Muscle of arm (tissue), 14 donors: ENCODE measurements at places on chromosomes 1 and 21. TPM values are rescaled to one million over a fixed set of nuclear protein-coding genes. Genes with fewer than 3 reads are reported as not detected.

DNA sequence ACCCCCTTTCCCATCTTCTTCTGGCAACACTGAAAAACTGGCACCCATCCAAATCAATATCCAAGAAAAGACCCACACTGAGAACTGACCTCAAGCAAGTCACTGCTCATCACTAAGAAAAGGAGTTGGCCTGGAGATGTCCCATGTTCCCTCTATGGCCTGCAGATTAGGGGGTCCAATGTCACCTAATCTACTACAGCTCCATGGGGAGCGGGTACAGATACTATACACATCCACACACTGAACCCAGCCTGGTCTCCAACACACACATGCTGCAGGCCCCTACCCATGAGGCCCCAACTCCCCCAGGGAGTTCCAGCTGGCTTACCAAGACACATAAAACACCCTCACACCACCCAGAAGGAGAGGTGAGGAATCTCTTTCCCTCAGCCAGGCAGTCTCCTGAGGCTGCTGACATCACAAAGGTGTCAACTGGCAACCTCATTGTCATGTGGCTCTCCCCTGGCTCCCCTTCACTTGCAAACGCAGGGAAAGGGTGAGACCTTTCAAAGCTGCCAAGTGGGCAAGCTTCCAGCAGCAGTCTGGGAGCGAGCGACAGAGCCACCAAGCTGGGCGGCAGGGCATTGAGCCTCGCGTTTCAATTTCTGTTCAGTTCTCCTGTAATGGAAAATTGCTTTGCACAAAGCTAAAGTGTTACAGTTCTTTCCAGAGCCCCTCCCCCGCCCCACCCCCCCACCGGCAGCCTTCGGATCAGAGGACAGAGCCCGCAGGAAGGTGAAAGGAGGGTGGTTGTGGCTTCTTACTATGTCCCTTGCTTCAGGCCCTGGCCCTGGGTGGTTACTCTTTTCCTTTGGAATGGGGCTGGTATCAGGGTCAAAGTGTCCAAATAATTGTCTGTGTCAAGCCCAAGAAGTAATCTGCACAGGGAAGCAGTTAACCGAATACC, at the start of gene LRRC52:
TSS of gene LRRC52 (plus strand) at position 469 of the 907 bp plus-strand sequence. CDS start at position 766, 297 bp downstream.
- peak; percentile 51 for DNase-seq

DNA sequence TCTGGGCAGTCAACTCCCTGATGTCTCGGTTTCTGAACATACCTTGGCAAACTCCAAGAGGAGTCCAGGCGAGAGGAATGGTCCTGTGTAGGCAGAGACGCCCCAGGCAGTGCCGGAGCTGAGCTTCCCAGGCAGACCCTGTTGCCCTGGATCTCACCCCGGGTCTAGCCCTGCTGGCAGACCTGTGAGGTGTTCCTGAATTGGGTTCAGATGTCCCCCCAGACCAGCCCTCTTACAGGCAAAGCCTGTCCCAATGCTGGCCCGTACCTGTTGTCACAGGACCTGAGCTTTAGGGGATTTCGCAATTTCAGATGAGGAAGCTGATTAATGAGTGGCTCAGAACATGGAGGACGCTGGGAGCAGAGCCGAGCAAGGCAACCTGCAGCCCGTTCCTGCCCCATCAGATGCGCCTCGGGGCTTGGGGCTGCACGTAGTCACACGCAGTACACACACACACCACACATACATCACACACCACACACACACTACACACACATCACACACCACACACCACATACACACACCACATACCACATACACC, 38.5 kb upstream of the PDE9A start:
- DNase-seq = no peak

DNA sequence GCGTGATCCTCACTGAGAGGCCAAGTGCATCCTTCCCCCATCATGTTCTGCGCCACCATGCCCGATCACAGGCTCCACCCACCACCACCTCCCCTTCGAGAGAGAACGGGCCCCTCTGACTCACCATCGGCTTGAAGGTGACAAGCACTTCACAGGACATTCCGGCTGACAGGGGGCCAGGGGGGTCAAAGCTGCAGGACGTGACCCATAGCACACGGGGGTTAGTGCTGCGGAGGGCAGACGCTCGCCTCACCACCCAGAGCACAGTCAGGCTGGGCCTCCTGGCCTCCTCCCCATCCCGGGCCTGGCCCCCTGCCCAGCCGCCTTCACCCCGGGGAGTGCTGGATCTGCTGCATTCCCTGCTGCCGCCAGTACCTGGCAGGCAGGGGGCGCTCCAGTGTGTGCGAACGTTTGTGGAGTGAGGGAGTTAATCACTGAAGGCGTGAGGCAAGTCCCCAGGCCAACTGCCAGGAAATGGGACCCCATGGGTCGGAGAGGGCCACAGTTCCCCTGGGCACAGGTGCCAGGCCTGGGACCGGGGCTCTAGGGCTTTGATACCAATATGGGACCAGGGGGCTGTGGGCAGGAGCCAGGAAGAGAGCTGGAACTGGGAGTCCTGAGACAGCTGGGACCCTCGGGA, 40.9 kb upstream of the TMEM52 start:
- DNase-seq = peak; percentile 57

DNA sequence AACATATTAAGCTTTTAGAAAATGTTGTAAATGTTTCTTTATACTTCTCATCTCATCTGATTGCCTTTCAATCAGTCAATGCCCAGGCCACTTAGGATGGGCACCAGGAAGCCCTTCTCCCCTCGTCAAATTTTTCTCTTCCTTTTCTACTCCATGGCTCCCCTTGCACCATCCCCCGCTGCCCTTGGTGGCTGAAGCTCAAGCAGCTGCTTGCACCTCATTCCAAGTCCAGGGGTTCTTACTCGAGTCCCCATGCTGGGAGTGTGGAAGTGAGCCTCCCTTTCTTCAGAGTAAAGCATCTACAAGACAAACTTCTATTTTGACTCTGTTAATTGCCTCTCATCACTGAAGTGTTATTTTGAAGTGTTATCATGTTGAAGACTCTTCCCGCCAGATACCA, 39.7 kb upstream of the KRTAP11-1 start:
- DNase-seq = no peak

- peak; percentile 72 for DNase-seq
Measured at GRCh38 chr1:45299981-45300668, 26.6 kb upstream of the HPDL start.

- no peak for DNase-seq
Measured at GRCh38 chr1:199135901-199136300, 497.1 kb downstream of the PTPRC start.

DNA sequence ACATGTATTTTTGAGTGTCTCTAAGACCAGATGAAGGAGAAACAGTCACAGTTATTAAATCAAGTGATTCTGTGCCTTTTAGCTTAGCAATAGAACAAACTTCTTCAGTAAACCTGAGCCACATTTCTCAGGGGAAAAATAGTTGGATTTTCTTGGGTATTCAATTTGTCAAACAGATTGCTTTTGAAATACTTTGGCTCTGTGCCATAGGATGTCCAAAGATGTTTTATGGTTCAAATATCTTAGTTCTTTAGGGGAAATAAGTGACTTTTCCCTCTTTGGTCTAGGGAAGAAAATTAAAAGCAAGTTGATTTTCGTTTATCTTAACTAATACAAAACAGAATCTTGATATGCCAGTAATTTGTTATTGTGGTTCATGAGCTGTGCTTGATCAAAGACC, 125.9 kb downstream of the ATP5PO start:
- no peak for DNase-seq

- no peak for DNase-seq
Measured at GRCh38 chr1:211638689-211639101, 36.7 kb downstream of the NEK2 start.

- DNase-seq = peak; percentile 69
Measured at GRCh38 chr1:94973309-94973922, 46.5 kb upstream of the CNN3 start.

GRCh38 chr1:79193211-79194079, 186.9 kb upstream of the ADGRL4 start:
- DNase-seq = no peak

DNA sequence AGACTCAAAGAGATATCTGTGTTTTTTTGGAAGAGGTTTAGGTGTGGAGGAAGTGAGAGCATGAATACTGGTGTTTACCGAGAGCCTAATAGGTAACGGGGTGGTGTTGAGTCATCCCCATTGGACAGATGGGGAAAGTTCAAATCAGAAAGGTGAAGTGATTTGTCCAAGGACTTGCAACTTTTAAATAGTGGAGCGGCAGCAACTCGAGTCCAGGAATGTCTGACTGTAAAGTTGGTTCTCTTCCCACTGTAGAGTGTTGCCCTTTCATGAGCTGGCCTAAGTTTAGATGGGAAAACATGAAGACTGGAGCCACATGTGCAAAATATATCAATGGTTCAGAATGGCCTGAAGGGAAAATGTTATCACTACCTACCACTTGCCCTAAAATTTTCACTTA, 125.7 kb downstream of the LYPLAL1 start:
- DNase-seq = peak; percentile 48

GRCh38 chr1:154222518-154222917, 1.8 kb downstream of the UBAP2L start:
- DNase-seq = no peak

DNA sequence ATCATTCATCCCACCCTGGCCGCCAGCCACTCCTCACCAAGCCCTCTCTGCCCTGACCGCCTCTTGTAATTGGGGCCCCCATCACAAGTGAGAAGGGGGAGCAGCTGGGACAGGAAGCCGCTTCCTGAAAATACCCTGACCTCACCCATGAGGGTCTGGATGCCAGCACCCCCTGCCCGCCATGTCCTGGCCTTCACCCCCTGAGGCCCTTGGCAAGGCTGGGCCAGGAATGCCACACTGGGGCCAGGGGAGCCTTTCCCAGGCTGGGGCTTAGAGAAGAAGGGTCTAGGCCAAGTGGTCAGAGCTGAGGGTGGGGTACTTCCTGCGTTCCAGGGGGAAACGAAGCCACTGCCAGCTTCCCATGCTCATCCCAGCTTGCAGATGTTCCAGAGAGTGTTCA, 60.5 kb downstream of the TAS1R2 start:
- DNase-seq = no peak

DNA sequence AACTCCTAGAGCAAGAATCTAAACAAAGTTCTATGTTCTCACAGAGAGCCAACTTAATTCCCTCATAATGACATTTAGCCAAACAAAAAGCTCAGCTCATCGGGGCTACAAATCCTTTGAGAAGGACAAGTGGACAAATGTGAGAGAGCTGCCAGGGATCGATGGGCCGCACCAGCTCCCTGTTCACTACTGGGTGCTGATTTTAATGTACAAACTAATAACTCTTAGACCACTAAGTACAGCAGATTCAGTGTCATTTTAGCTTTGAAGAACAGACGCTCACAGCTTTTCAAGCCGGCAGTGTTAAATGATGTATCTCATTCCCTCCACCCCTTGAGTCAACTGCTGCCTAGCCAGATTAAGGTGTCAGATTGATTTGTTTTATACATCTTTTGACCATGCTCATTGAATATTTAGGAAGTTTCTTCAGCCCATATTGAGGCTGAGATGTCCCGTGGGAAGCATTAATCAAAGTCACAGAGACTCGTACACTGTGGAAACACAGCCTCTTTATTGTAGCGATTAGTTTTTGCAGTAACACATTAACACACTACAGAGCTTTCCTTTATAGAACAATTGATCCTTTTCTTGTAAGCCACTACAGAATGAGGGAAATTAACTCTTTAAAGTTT, 21.1 kb downstream of the PROX1 start:
- no peak for DNase-seq

GRCh38 chr1:26237230-26237966, 3.4 kb downstream of the CEP85 start:
- DNase-seq = no peak

DNA sequence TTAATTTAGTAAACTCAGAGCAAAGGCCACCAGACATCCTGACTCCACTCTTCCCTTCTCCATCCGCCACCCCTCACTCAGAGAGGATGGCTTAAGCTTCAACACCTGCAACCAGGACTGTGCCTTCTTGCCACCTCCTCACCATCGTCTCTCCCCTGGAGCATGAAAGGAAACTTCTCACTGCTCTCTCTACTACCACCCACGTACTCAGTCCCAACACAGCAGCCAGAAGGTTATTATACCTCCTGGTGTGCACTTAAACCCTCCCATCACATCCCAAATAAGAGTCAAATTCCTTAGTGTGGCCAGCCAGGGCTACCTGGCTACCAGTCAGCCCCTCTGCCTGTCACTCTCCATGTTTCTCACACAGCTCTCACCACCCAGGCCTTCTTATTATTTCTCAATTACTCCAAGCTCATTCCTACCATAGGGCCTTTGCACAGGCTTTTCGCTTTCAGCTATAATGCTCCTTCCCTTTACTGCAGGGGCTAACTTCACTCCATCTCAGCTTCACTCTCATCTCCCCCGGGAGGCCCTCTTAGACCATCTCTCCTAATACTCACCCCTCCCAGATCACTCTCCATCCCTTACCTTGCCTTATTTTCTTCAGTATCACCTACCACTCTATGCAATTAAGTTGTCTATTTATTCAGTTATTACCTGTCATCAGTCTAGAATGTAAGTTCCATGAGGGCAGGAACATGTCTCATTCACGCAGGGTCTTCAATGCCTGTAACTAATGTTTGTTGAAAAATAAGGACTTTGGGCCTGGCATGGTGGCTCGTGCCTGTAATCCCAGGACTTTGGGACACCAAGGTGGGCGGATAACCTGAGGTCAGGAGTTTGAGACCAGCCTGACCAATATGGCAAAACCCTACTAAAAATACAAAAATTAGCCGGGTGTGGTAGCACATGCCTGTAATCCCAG, 137.5 kb downstream of the TOMM20 start:
- no peak for DNase-seq

The DAB1 gene
- 1.7 TPM for polyA plus RNA-seq

The CDKN2C gene
- polyA plus RNA-seq = 11.7 TPM

The NBPF6 gene
- polyA plus RNA-seq = not detected

The MROH9 gene
- polyA plus RNA-seq = not detected

The NPR1 gene
- 14.2 TPM for polyA plus RNA-seq
